Lower lobe of right lung (tissue), 2 donors: ENCODE measurements at places on chromosomes 13 and 19. TPM values are rescaled to one million over a fixed set of nuclear protein-coding genes. Genes with fewer than 3 reads are reported as not detected.

DNA sequence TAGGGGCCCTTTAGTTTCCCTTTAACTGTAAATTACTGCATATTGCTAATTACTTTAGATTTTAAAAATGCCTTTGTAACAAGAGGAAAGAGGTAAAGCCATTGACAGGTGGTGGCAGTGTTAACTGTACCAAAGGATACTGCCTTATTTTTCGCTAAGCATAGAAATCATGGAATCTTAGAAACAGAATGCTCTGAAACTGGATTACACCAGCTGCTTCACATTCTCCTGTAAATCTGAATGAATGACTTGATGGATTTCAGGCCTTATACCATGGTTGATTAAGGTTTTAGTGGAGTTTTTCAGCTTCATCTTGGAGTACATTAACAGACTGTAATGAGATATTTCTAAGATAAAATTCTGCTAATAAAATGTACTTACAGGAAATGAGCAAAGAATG, 25.2 kb downstream of the MICU2 start:
- no peak overlapping the region for H3K4me3 ChIP-seq
- no peak overlapping the region for H3K27ac ChIP-seq
- no peak for DNase-seq
- no peaks in the 10 kb centered on the region for H3K27me3 ChIP-seq

- no peak for DNase-seq
- H3K27me3 ChIP-seq = peaks cover 56% of the 10 kb centered on the region
- H3K4me1 ChIP-seq = peaks cover 7% of the 10 kb centered on the region
- no peaks in the 10 kb centered on the region for H3K36me3 ChIP-seq
- no peak overlapping the region for H3K4me3 ChIP-seq
- no peak overlapping the region for H3K27ac ChIP-seq
These were observed 951 bp upstream of the MTUS2 start for GRCh38 chr13:28819046-28819730.

GRCh38 chr13:39527961-39528660, 74.9 kb downstream of the LHFPL6 start:
- DNase-seq = no peak
- no peak overlapping the region for H3K4me3 ChIP-seq
- H3K27ac ChIP-seq = no peak overlapping the region

DNA sequence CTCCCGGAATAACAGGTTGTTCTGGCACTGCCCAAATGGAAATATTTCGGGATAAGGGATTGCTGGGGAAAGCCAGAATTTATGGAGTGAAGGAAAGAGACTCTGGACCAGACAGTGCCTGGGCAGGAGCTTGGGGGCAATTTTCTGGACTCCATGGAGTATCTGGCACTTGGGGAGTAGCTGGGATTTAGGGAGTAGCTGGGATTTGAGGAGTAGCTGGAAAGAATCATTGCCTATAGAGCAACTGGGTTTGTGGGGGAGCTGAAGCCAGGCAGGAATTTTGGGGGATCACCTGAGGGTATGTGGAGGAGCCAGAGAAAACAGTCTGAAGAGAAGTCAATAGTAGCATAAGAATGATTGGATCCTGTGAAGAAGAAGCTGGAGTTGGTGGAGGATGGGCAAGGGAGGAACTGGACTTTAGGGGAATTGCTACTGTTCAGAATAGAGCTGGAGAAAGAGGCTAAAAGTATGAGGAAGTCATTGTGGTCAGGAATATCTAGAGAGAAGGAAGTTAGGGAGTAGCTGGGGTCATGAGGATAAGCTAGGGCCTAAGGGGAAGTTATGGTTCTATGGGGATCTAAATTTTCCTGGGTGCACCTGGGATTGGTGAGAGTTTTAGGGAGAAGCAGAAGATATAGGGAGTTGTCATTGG, 14.8 kb downstream of the FSD1 start:
- DNase-seq = no peak
- H3K4me3 ChIP-seq = no peak overlapping the region
- H3K36me3 ChIP-seq = no peaks in the 10 kb centered on the region

DNA sequence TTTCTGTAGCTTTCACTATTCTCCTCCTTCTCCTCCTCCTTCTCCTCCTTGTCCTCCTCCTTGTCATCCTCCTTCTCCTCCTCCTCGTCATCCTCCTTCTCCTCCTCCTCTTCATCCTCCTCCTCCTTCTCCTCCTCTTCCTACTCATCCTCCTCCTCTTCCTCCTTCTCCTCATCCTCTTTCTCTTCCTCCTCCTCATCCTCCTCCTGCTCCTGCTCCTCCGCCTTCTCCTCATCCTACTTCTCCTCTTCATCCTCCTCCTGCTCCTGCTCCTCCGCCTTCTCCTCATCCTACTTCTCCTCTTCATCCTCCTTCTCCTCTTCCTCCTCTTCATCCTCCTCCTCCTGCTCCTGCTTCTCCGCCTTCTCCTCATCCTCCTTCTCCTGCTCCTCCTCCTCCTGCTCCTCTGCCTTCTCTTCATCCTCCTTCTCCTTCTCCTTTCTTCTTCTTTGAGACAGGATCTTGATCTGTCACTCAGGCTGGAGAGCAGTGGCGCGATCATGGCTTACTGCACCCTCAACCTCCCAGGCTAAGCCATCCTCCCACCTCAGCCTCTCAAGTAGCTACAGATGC, 36.3 kb downstream of the TRPM4 start:
- H3K4me1 ChIP-seq = peaks cover 13% of the 10 kb centered on the region
- peaks cover 61% of the 10 kb centered on the region for H3K36me3 ChIP-seq
- H3K4me3 ChIP-seq = no peak overlapping the region
- no peaks in the 10 kb centered on the region for H3K27me3 ChIP-seq
- H3K27ac ChIP-seq = no peak overlapping the region
- peak; percentile 10 for DNase-seq

GRCh38 chr19:55258476-55258827, 365 bp downstream of the PPP6R1 start:
- no peaks in the 10 kb centered on the region for H3K27me3 ChIP-seq
- H3K36me3 ChIP-seq = peaks cover 4% of the 10 kb centered on the region
- peak overlapping the region; percentile 94 for H3K4me3 ChIP-seq

DNA sequence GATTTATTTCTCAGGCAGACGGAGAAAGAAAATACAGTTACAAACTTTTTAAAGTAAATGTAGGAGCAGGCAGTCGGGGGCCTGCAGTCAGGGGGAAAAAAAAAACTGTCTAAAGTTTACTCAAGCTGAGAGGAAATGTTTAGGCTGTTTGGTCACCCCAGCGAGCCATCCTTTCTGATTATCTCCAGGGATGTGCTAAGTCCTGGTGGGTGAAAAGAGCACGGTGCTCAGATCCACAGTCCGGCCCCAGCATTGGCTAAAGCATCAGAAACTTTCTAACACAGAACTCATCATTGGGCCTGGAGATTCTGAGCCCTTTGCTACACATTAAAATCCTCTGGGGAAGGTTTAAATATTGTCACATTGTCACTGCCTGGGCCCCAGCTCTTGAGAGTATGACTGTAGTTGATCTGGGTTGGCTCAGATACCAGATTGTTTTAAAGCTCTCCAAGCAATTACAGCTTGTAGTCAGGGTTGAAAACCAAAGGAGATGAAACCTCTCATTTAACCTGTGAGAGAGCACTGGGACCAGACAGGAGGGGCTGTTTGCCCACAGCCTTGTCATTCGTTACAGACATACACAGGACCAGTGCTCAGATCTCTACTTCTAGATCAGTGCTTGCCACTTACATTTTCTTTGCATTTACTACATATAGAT, 131.1 kb upstream of the HTR2A start:
- H3K27me3 ChIP-seq = no peaks in the 10 kb centered on the region
- H3K4me3 ChIP-seq = no peak overlapping the region
- DNase-seq = no peak
- no peaks in the 10 kb centered on the region for H3K4me1 ChIP-seq
- H3K36me3 ChIP-seq = no peaks in the 10 kb centered on the region

GRCh38 chr19:4557971-4558941, 1.2 kb downstream of the SEMA6B start:
- H3K36me3 ChIP-seq = peaks cover 17% of the 10 kb centered on the region
- H3K4me3 ChIP-seq = peak overlapping the region; percentile 57
- no peak overlapping the region for H3K27ac ChIP-seq
- DNase-seq = no peak

DNA sequence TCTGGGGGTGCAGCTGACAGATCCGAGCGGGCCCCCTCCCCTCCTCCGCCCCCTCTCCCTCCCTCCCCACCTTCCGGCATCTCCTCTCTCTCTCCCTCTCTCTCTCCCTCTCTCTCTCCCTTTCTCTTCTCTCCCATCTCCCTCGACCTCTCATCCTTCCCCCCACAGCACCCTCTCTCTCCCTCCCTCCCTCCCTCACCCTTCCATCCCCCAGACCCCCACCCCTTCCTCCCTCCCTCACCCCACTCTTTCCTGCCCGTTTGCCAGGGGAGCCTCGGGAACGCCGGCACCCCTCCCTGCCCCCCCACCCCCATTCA, 666 bp downstream of the CELF5 start:
- no peaks in the 10 kb centered on the region for H3K36me3 ChIP-seq
- DNase-seq = no peak
- no peak overlapping the region for H3K27ac ChIP-seq
- H3K27me3 ChIP-seq = peaks cover 74% of the 10 kb centered on the region
- peaks cover 3% of the 10 kb centered on the region for H3K4me1 ChIP-seq

ZNF543 gene
- total RNA-seq = 5.3 TPM

DNA sequence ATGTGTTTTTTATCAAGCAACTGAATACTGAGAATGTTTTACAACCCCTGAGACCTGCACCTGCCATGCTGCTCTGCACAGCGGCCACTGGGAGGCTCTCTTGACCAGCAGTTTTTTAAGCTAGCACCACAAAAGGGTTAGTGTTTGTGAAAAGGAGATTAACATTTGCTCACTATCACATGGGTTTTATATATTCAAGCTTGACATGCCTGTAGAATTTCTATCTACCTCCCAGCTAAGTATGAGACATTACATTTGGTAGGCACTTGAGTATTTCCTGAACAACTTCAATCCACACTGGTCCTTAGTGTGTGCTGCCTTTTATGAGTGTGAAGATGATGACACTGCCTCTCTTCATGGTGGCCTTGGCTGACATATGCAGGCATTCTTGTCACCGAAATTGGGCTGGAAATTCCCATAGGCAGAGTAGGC, 1238.9 kb downstream of the UQCRFS1 start:
- no peaks in the 10 kb centered on the region for H3K4me1 ChIP-seq
- H3K36me3 ChIP-seq = no peaks in the 10 kb centered on the region
- H3K27ac ChIP-seq = no peak overlapping the region

- H3K27ac ChIP-seq = no peak overlapping the region
- peaks cover 10% of the 10 kb centered on the region for H3K27me3 ChIP-seq
- no peak for DNase-seq
- peaks cover 39% of the 10 kb centered on the region for H3K4me1 ChIP-seq
- no peak overlapping the region for H3K4me3 ChIP-seq
These were observed 912 bp downstream of the SSC5D start for GRCh38 chr19:55488986-55489710.
